Activated CD8-positive, alpha-beta memory T cell treated with anti-CD3 and anti-CD28 coated beads, Interleukin-2, amount 50 U/mL, for 4 hours (primary cell): ENCODE measurements at places on chromosomes 6 and 20.
A peak's percentile ranks its signal among the peaks of the same experiment; 100 is the strongest.

GRCh38 chr6:40450483-40450882 lies 136.7 kb downstream of the LRFN2 start:
- DNase-seq, result no peak

DNA sequence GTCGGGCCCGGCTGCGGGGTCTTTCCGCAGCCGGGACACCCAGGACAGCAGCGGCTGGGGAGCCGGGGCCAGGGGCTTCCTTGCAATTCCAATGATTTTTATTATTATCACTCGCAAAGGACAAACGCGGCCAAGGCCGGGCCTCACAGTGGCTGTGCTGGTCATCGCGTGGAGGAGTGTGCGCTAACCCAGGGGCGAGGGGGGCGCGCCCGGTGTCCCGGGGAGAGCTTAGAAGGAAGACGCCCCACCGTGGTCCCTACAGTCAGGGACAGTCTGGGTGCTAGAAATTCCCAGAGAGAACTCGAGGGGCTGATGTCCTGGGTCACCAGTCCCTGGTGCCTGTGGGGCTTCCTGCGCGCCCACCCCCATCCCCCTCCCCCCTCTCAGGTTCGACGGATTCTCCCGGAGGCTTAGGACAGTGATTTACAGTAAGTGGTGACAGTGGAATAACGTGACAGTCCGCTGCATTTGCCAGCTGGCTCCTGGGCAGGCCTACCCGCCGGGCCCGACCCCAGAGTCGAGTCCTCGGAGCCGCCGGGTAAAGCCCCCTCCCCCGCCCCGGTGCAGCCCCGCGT lies 9.5 kb downstream of the FOXC1 start:
- DNase-seq, result no peak

- no peak for DNase-seq
Measured at GRCh38 chr6:6393069-6393529, 72.6 kb upstream of the F13A1 start.

GRCh38 chr6:112209131-112209530 lies 45.2 kb downstream of the LAMA4 start:
- DNase-seq, result no peak

- peak; percentile 16 for DNase-seq
Measured at GRCh38 chr6:154370545-154370944, 13.9 kb upstream of the IPCEF1 start.

- no peak for DNase-seq
Measured at GRCh38 chr6:78867020-78867369, 356 bp upstream of the IRAK1BP1 start.

GRCh38 chr6:45666846-45667245 lies 289.1 kb upstream of the SUPT3H start:
- no peak for DNase-seq

- no peak for DNase-seq
Measured at GRCh38 chr6:155710704-155711103, 255.1 kb upstream of the NOX3 start.

DNA sequence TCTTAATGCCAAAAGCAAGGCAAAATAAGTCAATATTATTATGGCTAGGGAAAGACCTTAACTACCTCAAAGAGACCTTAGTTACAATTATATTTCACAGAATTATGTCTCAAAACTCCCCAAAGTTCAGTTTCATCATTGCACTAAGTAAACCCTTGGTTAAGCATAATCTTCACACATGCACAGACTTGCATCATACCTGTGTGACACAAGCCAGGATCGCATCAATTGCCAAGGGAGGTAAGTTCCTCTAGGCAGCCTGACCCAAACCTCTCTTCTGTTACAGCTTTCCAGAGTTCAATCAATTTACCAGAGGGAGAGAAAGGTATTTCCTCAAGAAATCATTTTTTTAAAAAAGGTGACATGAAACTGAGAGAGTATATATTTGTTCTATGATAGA lies 31.9 kb upstream of the PRSS35 start:
- no peak for DNase-seq

DNA sequence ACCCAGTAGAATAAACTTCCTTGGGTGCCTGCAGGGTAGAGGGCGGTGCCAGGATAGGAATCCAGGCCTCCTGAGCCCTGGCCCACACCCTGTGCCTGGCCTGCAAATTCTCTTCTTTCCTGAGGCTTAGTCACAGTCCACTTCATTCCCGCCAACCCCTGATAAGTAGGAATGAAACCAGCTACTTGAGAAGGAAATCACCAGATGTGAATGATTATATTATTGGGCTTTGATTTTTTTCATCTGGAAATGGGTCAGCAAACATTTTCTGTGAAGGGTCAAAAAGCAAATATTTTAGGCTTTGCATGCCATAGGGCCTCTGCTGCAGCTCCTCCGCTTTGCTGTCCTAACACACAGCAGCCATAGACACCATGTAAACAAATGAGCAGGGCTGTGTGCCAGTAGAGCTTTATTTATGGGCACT lies 50.2 kb downstream of the STK35 start:
- no peak for DNase-seq

- DNase-seq, result no peak
Measured at GRCh38 chr6:126352514-126352913, 12.6 kb downstream of the CENPW start.

GRCh38 chr6:134577998-134578397 lies 260.1 kb upstream of the SGK1 start:
- DNase-seq, result no peak

DNA sequence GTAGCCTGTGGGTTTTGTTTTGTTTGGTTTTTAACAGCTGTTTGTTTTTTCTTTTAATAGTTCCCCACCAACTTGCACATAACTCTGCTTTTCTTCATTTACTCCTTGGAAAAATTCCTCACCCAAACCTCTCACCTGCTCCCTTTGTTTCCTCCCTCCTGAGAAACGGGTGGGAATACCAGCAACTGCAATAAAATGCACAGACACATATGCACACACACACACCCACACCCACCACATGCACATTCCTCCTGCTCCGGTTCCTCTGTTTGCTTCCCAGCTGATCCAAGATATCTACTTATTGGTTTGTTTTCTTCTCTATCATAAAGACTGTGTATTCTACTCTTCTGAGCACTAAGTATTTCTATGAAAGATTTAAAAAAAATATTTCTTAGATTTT lies 161.1 kb upstream of the EPHA7 start:
- DNase-seq, result no peak

- DNase-seq, result no peak
Measured at GRCh38 chr6:23244300-23244699, 674.9 kb downstream of the HDGFL1 start.

DNA sequence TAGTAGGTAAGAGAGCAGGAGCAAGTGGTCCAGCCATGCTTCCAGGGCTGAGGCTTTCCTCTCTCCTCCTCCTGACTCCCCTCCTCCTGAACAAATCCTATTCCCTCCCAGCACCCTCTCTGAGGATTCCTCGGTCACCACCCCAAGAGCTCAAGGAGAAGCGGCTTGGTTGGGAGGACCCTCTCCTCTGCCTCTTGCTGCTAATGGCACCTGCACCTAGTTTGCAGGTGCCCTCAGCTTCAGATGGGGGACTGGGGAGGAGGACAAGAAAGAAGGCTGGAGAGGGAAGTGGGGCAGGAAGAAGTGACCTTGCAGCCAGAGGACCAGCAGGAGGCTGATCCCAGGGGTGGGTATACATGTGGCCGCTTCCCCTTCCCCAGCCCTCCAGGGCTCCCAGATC lies 17.5 kb downstream of the NCR2 start:
- no peak for DNase-seq

DNA sequence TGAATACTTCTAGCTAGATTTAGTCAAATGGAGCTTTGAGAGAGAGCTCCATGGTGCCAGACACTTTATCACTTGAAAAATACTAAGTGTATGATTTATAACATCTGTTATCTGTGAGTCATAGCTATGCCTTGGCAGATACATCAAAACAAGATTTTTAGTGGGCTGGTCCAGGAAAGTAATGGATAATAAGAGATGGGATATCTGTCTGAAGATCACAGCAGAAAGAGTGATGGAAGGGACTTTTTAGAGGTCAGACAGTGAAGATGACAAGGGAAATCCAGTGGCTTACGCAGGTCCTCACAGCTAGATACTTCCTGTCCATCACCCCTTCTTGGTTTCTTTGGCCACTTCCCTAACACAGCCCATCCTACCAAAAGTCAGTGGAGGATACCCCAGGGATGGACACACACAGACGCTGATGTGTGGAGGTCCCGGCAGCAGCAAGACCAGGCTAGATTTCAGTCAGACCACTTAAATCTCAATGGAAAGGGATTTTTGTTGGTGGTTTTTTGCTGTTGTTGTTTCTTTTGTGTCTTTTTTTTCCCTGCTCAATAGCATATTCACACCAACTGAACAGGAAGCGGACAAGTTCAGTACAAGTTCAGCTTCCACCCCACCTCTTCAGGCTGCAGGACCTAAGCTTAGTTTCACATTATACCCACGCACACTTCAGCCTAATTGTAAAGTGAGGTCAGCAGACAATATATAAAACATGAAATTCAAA lies 209.3 kb downstream of the ALDH8A1 start:
- DNase-seq, result no peak

DNA sequence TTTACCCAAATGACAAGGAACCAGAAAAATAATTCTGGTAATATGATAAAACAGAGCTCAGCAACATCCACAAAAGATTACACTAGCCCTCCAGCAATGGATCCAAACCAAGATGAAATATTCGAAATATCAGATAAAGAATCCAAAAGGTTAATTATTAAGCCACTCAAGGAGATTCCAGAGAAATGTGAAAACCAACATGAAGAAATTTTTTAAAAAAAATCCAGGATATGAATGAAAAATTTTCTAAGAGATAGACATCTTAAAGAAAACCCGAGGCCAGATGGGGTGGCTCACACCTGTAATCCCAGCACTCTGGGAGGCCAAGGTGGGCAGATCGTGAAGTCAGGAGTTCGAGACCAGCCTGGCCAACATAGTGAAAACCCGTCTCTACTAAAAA lies 124.4 kb downstream of the CDK19 start:
- no peak for DNase-seq

DNA sequence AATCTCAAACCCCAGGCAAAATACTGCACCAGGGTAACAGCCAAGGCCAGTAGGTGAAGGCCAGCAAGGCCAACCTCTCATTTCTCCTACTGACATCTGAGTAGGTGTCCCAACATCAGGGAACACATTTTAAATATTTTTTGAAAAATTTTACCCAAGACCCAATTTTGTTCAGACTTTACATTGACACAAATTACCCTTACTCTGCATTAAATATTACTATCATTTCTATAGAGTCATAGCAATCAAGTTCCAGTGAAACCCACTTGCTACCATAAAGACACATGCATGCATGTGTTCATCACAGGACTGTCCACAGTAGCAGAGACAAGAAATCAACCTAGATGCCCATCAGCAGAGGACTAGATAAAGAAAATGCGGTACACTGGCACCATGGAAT lies 99.9 kb downstream of the NRN1 start:
- DNase-seq, result no peak

DNA sequence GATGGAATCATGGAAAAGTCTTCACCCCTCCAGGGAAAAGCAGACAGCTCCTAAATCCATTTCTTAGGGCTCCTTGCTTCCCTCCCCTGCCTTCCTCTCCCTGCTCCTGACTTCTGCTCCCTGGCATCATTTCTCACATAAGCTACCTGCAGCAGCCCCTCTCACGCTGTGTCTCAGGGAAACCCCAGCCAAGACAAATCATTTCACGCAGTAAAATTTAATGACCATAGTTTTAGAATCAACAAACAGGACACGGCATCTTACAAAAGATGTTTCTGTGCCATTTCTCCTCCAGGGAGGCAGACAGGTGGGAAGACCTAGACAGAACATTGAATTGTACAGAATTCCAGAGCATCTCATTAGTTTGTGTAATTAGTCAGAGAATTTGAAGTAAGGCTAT lies 16.5 kb upstream of the FOXQ1 start:
- no peak for DNase-seq

DNA sequence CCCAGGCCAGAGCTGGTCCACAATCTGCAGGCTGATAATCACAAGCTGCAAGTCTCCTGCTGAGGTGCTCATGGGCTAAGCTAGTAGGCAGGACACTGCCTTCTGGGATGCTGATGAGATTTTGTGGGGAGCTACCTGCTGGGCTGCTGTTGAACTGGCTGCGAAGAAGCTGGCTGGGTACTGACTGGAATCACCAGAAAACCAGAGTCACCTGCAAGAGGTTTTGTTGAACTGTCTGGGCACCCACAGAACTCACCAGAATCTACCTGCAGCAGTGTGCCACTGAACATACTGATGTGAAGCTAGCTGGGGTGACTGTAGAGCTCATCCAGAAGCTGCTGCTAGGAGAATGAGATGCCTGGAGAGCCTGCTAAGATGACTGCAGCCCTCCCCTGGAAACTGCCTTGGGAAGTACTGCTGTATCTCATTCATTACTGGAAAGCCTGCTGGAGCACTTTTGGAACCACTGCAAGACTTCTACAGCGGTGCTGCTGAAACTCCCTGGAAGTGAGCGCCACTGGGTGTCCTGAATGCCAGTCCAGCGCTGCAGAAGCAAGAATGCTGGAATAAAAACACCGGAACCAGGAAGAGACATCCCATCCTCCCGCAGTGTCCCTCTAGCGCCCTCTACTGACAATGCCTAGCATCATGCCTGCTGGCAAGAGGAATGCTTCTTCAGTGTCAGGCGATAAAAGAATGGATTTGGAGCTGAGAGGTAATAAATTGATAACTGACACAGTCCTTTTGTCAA lies 64.9 kb upstream of the ARHGAP18 start:
- peak; percentile 32 for DNase-seq

- no peak for DNase-seq
Measured at GRCh38 chr6:116969211-116969863, 92.3 kb downstream of the RFX6 start.

DNA sequence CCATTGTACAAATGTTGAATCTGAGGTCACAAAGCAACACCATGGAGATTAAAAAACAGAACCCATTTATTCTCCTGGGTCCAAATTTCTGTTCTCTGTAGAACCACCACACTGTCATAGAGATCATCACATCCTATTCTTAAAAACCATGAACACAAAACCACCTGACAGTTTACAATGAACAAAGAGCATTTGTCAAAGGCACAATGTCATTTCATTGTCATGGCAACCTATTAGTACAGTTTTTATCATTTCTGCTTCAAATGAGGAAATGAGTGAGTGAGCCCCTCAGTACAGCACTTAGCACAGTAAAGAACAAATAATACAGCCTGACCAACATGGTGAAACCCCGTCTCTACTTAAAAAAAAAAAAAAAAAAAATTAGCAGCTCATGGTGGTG lies 23.1 kb upstream of the LAMP5 start:
- DNase-seq, result no peak

- DNase-seq, result peak; percentile 21
Measured at GRCh38 chr20:51750037-51750769, 18.0 kb downstream of the ATP9A start.

GRCh38 chr6:5123296-5124143 lies 38.4 kb downstream of the PPP1R3G start:
- DNase-seq, result no peak

DNA sequence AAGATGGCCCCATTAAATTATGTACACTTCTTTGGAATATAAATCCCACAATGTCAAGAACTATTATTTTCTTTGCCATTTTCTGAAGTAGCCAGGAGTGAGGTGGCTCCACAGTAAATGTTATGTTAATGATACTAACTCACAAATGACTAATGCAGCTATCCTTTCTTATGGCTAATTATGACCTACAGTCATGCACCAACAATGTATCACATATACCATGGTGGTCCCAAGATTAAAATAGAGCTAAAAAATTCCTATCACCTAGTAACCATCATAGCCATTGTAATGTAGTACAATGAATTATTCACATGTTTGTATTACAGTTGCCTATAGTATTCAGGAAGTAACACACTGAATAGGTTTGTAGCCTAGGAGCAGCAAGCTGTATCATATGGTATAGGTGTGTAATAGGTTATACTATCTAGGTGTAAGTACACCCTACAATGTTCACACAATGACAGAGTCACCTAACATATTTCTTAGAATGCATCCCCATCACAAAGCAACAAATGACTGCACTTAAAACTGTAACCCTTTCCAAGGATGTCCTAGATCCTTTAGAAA lies 15.3 kb downstream of the ECHDC1 start:
- no peak for DNase-seq

GRCh38 chr6:42441697-42442081 lies 10.0 kb downstream of the TRERF1 start:
- no peak for DNase-seq
